ENCODE measurements at places on chromosomes 4 and X.

DNA sequence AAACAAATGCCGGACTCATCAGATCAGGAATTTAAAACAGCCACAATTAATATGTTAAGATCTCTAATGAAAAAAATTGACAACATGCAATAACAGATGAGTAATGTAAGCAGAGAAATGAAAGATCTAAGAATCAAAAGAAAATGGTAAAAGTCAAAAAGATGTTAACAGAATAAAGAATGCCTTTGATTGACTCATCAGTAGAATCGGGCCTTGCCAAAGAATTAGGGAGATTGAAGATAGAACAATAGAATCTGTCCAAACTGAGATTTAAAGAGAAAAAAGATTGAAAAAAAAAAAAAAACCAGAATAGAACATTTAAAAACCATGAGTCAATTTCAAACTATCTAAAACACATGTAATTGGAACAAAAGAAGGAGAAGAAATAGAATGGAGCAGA lies 25.9 kb upstream of the GUCY1A1 start:
- DNase-seq: no peak

DNA sequence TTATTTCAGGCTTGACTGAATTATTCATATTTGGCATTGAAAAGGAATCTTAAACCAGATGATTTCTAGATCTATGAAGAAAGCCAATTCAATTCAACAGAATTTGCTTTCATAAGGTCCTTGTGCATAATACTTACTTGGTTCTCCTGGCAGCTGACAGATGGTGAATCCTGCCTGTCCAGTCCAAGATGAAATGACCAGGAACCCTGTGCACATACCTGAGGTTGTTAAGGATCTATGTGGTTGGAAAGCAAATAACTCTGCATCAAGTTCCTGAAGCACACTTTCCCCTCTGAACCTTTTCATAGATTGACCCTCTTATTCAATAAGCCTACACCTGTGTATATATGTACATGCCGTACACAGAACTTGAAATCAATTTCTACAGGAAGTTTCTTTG lies 562.7 kb downstream of the PPARGC1A start:
- DNase-seq: no peak

- peak; percentile 2 for DNase-seq
Observed at GRCh38 chrX:9466124-9466495, 1.3 kb downstream of the TBL1X start.

DNA sequence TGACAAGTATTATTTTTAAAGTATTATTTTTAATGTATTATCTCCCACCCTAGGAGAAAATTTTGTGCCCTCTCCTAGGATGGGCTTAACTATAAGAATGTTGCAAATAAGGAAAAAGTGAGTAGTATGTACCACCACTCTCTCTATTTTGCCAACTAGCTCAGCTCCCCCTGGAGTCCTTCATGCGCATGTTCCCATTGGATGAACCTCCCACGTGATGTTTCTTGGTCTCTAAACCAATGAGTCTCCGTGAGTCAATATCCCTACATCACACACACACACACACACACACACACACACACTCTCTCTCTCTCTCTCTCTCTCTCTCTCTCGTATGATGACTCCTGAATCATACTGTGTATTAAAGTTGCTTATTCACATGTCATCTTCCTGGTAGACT lies 129.7 kb upstream of the ZFP42 start:
- no peak for DNase-seq

DNA sequence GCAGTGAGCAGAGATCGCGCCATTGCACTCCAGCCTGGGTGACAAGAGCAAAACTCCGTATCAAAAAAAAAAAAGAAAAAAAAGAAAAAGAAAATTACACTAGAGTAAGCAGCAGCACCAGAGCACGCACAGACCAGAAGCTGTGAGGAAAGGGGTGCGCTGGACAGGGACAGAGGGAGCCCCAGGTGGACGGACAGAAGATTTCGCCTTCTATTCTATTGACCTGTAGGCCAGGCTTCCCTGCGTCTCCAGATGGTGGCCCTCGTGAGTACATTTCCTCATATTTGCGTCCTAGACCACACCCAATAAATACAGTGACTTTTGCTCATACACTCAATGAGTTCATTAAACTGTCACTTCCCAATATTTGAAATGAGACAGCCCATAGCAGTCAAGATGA lies 19.1 kb downstream of the MTNR1A start:
- DNase-seq: no peak

- DNase-seq: no peak
Observed at GRCh38 chr4:74093981-74094623, 4.9 kb downstream of the CXCL2 start.

DNA sequence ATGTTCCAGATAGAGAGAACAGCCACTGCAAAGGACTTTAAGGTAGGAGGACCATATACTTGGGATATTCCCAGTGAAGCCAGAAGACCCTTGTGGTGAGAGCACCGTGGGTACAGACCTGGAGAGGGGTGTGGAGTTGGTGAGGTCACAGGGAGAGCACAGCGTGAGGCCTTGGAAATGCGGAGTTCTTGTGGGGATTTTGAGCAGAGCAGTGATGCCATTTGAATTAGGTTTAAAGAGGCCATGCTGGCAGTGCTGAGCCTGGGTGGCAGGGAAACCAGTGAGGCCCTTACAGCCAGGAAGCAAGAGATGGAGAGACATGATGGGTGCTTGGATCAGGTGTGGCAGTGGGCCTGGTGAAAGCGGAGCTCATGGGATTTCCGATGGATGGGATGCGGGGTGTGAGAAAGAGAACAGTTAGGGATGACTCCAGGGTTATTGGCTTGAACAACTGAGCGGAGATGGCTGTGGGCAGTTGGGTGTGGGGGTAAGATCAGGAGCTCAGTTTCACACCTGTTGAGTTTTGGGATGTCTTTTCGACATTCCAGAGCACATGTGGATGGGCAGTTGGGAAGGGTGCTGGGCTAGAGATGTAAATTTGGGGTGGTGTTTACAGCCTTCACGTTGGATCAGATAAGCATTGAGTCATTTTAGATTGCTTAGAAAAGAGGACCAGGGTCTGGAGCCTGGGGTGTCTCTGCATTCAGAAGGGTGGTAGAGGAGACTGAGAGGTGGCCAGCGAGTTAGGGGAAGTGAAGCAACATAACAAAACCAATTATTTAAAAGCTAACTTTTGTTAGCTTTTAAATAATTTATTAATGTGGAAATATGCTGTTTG lies 68.9 kb downstream of the TMEM131L start:
- no peak for DNase-seq

GRCh38 chrX:40470830-40471429 lies 109.8 kb upstream of the ATP6AP2 start:
- DNase-seq: no peak
